ENCODE measurements at places on chromosomes 2 and 18.

GRCh38 chr2:209391776-209392401 is 32.0 kb upstream of the MAP2 start:
- DNase-seq: no peak

GRCh38 chr2:178306352-178307073 is 112.2 kb downstream of the OSBPL6 start:
- peak; percentile 64 for DNase-seq

- no peak for DNase-seq
Measured at GRCh38 chr2:131056204-131056931, 36.9 kb downstream of the FAM168B start.

DNA sequence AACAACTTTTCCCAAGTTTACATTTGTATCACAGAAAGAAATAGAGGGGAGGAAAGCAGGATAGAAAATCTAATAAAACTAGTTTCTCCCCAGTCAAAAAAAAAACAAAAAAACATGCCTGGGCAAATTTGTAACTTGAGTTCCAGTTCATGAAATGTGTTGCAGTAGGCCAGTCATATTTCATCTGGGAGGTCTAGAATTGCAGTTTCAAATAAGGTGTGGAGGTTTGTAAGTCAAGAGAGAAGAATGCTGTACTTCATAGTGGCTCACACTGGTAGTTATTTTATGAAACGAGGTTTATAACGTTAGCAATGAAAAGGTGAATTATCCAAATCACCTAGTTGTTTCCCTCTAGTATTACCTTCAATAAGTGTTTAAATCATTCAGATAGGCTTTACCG is 1313.9 kb upstream of the SLC39A10 start:
- no peak for DNase-seq

- no peak for DNase-seq
Measured at GRCh38 chr2:120589771-120590608, 145.7 kb upstream of the GLI2 start.

DNA sequence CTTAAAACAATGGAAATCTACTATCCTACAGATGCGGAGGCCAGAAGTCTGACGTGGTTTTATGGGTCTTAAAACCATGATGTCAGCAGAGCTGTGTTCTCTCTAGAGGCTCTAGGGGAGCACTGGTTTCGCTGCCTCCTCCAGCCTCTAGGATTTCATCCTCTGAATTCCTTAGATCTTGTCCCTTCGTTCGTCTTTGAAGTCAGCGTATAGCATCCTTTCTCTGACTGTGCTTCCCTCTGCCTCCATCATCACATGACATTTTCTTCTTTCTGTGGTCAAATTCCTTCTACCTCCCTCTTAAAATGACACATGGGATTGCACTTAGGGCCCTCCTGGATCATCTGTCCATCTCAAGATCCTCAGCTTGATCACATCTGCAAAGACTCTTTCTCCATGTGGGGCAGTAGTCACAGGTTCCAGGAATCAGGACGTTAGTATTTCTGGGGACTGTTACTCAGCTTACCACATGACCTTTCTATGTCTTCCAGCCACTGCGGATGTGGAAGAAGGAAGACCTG is 22.7 kb upstream of the NCK2 start:
- no peak for DNase-seq

GRCh38 chr2:97715951-97716694 is 2.7 kb downstream of the ZAP70 start:
- DNase-seq: no peak

DNA sequence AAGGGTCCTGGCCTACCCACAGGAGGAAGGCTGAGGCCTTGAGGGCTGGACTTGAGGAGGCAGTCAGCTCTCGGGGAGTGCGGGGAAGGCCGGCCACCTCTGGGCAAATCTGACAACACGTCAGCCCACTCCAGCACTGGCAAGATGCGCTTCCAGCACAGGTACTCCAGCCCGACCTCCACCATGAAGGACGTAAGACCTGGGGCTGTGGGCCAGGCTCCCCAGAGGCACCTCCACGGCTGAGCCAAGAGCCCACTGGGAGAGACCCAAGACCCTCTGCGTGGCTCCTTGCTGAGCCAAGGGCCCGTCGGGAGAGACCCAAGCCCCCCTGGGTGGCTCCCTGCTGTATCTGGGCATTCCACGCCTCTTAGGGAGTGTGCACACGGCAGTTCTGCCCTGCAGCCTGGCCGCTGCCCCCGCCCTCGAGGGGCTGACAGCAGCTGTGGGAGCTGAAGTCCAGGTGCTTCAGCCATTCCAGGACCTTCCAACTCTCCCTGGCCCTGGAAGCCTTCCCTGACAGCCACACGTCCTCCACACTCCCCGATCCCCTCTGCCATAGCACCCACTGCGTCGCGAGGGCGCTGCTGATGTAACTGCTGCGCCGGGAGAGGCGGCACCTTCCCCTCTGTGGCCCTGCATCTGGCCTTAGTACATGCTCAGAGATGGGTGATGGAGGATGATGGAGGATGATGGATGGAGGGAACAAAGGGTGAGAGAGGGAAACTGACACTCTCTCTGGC is 50.2 kb downstream of the BIN1 start:
- DNase-seq: no peak

DNA sequence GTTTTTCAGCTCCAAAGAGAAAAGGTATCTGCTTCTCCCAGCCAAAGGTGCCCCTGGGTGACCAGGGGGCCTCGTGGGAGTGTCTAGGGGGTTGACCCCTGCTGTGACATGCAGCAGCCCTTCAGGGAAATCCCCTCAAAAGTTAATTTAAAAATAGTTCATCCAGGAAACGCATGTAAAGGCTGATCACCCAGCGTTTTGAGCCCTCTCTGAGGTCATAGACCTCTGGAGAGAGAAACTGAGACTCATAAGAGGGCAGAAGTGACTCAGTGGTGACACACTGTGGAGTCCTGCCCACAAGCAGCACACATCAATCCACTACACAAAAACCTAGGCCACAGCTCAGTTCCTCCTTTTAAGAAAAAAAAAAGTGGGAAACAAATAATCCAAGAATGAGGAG is 11.9 kb downstream of the GAL3ST2 start:
- DNase-seq: no peak
